ENCODE measurements at places on chromosomes 5 and 9.

- DNase-seq: no peak
Measured at GRCh38 chr5:40033009-40033408, 608.2 kb upstream of the DAB2 start.

DNA sequence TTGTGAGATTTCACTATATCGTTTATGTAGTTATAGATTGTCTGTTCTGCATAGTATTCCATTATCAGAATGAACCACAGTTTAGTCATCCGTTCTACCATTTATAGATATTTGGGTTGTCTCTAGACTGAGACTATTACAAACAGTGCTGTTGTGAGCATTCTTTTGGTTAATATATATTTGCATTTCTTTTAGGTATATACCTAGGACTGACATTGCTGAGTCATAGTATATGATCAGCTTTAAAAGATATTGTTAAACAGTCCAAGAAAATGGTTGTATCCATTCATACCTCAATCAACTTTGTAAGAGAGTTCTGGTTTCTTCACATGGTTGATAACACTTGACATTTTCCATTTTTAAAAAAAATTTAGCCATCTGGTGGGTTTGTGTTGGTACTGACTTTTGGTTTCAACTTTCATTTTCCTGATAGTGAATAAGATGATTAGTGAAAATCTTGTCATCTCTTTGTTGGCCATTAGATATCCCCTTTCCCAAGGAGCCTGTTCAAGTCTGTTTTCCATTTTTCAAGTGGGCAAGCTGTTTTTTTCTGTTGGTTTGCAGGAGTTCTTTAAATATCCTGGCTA lies 22.9 kb upstream of the ADAM19 start:
- DNase-seq: no peak

DNA sequence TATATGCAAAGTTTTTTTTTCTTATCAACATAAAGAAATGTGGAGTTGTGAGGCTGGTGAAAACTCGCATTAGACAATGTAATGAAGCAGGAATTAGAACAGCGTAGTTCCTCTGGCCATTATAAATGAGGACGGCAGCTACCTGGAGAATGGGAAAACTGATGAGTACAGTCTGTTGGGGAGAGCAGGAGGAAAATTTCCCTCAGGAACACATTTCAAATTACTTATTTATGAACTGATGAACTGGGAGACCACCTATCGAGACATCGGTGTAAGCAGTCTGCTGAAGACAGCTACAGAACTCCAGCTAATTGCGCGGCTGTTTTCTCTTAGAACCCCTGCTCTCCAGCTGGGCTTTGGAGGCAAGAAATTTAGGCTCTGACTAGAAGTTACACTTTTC lies 343.9 kb upstream of the CLINT1 start:
- DNase-seq: no peak

DNA sequence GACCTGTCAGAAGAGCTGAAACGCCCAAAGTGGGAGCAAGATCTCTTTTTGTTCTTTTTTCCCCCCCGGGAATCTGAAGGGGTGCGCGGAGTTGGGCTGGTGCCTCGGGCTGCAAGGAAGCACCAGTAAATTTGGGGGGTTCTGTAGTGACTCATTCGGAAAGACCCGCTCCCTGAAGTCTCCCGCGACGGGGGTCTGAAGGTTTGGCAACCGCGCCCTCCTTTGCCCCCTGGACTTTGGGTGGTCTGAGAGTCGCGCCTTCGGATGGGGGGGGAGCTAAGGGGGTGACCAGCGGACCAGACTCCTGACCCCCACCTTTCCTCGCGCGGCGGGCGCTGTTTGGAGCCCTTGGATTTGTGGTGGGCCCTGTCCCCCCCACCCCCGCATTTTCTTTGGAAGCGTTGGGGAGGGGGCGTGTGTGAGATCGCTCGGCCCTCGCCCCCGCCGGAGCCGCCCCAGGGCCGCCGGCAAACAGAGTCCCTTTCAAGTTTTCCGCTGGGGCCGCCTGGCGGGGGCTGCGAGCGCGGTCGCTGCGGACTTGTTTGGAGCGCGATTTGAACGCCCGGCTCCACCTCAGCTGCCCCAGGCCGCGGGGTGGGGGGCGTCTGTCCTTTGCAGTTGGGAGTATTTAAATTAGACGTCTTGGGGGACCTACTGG lies 2.0 kb downstream of the CXXC5 start:
- DNase-seq: no peak

DNA sequence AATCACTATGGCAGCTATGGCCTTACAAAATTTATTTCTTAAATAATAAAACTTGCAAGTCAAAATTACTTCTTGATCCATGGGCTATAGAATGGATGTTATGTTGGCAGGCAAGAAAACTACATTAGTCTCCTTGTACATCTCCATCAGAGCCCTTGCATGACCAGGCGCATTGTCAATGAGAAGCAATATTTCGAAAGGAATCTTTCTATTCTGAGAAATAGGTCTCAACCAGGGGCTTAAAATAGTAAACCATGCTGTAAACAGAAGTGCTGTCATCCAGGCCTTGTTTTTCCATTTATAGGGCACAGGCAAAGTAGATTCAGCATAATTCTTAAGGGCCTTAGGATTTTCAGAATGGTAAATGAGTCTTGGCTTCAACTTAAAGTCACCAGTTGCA lies 220.1 kb downstream of the SREK1 start:
- no peak for DNase-seq

DNA sequence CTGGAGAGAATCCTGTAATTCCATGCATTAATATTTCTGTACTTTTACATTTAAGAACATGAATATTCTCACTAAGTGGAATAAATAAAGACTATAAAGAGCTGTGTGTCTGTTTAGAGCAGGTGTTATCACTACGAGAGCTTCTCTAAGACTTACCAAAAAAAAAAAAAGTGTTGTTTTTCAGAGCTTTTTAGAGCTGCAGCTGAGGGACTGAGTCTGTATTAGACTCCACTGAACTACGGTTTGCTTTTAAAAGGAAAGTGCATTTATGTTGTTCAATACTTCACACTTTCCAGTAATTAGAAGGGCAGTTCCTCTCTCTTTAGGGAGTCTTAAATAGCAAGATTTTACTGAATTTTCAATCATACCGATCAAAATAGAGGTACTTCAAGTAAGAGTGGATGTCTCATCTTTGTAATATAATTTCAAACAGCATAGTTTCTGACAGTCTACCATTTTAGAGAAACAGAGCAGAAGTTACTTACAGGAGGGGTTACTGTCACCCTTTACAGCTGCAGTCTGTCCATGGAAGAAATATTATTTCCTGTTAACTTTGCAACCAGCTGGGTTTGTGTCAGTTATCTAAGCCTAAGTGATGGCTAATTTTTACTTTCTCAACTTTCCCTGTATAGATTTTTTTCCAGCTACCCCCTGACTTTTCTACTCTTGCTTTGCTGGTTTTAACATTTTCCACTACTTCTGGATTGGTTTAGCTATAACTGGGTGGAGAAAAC lies 2.4 kb downstream of the SYK start:
- DNase-seq: no peak

DNA sequence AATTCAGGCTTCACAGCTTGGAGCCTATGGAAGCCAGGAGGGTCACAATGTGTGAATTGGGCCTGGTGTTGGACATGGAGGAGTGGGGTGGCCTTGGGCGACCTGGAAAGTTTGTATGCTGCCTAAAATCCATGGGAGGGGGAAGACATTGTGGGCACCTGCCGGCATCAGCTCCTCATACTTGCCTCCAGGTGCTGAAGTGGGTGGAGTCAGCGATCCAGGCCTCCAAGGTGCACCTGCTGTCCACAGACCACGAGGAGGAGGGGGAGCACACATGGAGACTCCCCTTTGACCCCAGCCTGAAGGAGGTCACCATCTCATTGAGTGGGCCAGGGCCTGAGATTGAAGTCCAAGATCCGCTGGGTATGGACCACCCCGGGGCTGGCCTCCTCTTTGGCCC lies 29.1 kb downstream of the HMCN2 start:
- no peak for DNase-seq

All from HFFc6 (cell line).